NB4 (cell line): ENCODE measurements at places on chromosomes 1 and 21.

DNA sequence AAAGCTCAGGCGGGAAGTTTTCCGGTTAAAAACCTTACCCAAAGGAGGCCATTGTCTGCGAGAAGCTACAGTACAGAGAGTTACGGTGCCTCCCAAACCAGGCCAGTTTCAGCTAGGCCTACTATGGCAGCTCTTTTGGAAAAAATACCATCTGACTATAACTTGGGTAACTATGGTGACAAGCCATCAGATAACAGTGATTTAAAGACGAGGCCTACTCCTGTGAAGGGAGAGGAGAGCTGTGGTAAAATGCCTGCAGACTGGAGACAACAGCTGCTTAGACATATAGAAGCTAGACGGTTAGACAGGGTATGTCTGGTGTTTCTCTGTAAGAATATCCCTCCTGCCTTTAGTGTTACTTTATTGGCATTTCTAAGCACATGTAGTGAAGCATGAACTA is 165.9 kb downstream of the LRRC40 start:
- DNase-seq: no peak

- no peak for DNase-seq
Observed at GRCh38 chr21:37561506-37561905, 194.9 kb downstream of the DYRK1A start.

DNA sequence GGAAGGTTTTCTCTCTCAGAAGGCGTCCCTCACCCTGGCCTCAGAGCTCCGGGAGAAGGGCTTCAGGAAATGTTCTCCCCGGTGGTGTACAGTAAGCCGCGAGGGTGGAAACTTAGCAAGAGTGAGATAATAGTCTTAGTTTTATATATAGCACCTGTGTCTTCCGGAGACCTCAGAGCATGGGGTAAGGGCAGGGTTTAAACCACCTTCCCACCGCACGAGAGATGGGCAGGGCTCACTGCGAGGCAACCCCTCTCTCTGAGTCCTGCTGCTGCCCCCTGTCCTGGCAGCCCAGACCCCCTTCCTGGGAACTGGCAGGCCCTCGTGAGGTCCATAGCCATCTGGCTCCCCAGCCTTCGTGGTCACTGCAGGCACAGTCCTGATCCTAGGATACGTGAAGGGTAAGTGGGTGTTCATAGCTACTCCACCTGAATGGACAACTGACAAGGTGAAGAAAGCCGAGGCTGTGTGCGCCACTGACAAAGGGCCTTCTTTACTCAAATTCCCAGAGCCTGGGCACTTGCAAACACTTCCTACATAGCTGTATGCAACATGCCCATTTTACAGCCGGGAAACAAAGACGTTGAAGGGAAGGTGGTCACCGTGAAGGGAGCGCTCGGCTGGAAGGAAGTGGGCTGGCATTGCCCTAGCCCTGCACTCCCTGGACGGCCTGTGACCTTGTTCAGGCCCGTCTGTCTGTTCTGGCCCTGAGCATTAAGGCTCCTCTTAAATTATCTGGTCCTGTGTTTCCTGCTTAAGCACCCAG is 26.9 kb downstream of the ITPKB start:
- no peak for DNase-seq

DNA sequence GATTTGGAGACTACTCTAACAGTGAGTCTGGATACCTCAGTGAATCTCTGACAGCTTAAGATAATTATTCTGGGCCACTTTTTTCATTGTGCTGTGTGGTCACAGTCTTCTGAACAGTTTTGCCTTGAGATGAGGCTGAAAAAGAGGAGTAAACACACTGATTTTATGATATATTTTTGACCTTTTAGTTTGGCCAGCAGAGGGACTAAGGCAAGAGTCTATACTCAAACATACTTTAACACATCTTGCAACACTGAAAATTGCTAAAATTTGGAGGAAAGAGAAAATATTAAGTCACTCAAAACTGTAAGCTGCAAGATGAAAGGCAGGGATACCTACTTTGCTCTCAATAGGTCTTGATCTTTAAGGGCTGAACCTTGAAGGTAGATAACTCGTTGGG is 182.7 kb downstream of the KCNT2 start:
- DNase-seq: no peak
